Omental fat pad (tissue), 4 donors: ENCODE measurements at places on chromosomes 16 and 17. TPM values are rescaled to one million over a fixed set of nuclear protein-coding genes. Genes with fewer than 3 reads are reported as not detected.

DNA sequence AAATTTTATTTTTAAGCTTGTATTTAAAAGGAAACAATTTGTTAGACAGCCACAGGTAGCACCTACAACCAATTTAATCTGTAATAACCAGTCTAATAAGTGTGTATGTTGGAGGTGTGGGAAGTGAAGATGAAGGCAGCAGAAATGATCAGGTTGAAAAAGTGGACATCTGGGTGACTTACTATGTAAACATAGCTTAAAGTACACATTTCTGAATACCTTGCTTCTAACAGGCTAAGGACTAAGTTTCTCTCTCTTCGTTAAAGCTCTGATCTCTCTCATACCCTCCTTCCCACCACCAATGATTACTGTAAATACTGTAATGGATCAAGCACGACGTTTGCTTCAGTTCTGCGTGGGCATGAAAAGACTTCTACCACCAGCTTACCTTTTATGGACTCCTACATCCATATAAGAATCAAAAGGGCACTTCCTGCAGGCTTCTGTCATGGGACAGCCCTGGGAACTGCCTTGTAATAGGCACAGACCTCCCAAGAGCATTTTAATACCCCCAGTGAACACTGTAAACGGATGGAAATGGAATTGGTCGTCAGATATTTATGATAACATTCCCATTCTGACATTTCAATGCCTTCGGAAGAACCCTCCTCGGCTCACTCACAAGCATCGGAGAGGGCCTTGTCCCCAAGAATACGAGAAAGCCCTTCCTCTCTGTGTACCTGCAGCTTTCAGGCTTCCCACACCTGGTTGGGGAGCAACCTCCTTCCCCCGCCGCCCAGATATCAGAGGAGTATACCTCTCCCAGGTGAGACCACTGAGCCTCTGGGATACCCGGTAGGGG, 700 bp downstream of the CCDC43 start:
- no peak for DNase-seq

The KCTD19 gene
- total RNA-seq, result not detected

- no peak for DNase-seq
Observed at GRCh38 chr17:7440834-7441195, 1.5 kb downstream of the FGF11 start.

The SLC38A8 gene
- total RNA-seq, result not detected
